Right hindlimb (tissue), 1 donor: ENCODE measurements at places on chromosomes 2 and 18.

GRCh38 chr2:152089238-152089637, 9.6 kb downstream of the CACNB4 start:
- no peak for DNase-seq

DNA sequence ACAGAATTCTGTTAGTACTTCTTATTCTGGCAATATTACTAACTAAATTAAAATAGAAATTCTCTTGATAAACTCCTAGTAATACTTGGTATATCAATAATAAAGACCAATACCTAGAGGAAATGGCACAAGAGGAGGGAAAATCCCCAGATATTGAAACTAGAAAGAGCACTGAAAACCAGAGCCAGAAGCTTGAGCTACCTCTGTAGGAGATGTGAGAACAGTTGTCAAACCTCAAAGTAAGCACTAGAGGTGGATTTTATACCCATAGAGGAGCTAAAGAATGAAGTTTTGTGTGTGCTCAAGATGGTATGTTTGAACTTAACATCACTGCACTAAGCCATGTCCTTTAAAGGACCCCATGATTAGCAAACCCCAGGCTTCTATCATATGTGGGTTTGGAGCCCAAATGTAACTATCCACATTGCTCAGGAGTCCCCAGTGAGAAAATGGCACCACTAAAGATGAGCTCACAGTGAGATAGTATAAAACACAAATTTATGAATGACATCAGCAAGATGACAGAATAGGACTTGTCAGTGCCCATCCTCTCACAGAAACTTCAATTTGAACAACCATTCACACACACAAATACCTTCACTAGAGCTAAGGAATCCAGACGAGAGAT, 122.1 kb downstream of the PKP4 start:
- DNase-seq, result no peak

DNA sequence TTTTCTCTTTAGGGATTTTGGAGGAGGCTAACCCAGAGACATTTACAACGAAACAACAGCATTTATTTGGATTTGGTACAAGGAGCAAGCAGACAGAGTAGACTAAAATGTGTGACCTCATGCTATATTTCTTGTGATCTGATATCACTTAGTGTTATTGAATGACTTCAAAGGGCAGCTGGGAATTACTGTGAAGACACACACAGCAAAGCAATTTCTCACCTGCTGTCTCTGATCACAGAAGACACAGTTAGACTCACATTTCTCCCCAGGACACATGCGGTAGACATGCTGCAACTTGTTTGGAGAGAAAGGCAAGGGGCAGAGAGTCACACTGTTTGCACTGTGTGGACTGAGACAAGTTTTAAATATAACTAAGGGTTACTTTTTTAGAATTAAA, 67.5 kb downstream of the LTBP1 start:
- no peak for DNase-seq

GRCh38 chr2:82524826-82525225, 1934.3 kb downstream of the SUCLG1 start:
- no peak for DNase-seq

DNA sequence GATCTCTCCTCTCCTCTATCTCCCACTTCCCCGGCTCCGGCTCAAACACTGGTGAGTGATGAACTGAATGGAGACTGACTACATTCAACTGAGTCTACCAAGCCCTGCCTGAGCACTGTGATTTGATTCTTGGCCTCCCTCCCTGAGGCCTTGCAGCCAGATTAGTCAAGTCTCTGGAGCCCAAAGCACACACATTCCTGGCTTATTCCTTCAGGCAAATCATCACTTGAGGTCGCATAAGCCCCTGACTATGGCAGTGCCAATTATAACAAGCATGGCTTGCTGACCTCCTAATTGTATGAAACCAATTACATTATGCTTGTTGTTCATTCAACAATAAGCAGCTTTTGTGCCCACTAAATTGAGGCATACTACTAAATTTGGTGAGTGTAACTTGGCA, 34.6 kb downstream of the EFEMP1 start:
- no peak for DNase-seq

GRCh38 chr2:20635675-20636584, 15.0 kb downstream of the HS1BP3 start:
- DNase-seq, result peak; percentile 94

DNA sequence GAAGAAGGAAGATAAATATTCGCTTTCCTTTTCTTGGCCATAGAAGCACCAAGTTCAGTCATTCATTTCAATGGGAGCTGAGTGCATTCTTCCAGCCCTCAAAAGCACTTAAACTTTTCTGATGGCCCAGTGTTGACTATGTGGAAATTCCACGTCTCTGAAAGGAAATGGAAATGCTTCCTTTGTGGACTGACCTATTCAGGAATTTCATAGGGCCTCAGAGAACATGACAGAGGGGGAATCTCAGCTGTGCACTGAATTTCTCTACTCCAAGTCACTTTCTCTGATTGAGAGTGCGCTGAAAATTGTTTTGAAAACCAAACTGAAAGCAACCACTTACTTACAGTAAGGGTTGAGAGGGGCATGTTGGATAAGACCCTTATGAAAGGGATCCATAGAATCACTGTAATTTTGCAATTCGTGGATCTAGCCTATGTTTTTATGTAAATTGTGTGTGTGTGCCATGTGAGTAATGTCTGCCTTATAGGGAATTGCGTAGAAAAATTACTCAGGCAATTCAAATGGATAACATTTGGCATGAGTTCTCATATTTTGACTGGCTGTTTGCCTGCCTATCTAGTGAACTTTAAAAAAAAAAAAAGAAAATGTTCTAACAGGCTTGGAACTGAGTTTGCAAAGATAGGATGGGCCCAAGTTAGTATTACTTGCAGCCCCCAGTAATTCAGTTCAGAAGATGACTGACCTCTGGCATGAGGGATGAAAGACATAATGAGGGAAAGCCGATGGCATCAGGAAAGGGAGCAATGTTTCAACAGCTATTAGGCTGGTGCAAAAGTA, 437.0 kb downstream of the PTPRM start:
- DNase-seq, result no peak

DNA sequence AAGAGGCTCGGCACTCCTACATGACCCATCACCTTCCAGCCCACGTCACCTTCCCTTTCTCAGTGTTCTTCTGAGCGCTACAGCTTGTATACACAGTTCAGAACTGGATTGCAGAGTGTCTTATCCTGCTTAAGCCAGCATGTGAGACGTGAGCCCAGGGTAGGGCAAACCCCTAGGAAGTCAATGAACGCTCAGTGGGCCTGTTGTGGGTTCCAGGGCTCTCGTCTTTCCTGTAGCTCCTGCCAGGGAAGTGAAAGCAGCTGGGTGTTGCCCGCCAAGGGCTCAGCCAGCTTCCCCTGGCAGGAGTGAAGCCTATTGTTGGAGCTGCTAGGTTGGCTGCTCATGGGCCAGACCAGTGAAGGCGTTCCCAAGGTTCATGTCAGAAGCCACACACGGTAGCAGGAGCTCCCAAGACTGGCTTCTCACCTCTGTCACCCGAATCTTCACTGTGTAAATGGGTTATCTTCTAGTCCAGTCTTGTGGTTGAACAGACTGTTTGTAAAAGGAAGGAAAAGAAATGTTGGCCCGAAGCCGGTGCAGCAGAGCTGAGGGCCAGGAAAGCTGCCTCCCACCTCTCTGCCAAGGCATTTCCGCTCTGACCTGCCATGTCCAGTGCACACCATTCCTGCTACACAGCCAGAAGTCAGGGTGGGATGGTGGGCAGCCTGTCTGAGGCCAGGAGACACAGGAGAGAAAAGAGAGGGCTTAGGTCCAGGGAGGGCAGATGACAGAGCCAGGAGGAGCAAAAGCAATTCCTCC, 69.6 kb upstream of the RMDN2 start:
- DNase-seq, result peak; percentile 63

DNA sequence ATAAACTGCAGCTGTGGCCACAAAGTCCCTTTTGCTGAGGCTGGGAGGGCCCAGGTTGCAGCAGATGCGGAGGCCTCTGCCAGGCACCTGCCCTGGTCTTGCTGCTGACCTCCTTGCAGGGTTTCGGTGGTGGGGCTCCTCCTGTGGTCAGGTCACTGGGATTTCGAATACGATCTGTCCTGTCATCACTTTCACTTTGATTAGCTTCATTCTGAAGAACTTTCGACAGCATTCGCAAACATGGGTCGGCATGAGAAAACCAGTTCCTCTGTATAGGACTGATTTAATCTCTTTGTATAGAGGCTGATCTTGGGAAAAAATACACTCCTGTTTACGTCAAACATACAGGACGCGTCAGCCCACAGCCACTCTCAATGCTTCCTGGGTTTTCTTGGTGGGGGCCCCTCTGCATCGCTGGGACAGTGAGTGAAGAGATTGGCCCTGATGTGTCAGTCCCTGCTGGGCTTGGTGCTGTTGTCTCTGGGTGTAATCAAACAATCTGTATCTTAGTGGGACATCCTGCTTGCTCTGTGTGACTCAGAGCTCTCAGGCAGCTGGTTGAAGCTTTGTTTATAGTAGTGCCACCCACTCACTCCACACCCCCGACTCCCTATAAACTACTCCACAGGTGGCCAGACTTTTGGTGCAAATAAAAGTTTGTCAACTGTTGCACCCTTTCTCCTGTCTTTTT, 209.4 kb upstream of the CXCR4 start:
- no peak for DNase-seq

- peak; percentile 82 for DNase-seq
Observed at GRCh38 chr18:50268022-50268747, 1.9 kb upstream of the CFAP53 start.

DNA sequence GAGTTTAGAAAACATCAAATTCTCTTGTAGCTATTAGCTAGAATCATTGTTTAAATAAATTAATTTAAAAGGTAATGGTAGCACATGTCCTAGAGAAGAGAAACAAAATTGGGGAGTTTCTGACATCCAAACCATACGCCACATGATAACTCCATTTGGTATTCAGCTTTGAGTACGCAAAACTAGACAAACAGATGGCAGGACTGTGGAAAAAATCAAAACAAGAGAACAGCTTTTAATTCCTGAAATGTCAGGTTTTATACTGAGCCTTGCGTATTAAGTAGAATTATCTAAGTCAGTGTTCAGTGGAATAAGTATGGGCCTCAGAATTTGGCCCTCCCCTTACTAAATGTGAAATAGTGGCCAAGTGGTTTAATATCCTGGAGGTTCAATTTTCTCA, 82.4 kb upstream of the PDE1A start:
- DNase-seq, result no peak

DNA sequence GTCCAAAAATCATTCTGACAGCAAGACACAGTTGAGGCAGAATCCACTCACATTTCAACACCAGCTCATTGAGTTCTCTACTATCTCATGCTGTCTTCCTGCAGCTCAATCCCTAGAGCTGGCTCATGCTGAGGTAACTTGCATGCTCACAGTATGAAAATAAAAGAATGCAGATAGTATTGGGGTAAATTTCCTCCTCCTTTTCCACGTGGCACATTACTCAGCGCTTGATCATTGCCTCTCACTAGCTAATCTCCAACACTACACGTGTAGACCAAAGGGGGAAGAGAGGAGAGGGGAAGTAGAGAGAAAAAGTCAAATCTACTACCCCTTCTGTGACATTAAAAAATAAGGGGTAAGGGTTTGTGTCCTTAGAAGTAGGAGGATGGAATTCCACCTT, 300.6 kb downstream of the AFF3 start:
- DNase-seq, result no peak
